Stimulated activated CD8-positive, alpha-beta memory T cell treated with anti-CD3 and anti-CD28 coated beads, Interleukin-15, amount 100 ng/mL, for 24 hours (primary cell): ENCODE measurements at places on chromosomes 7 and 10.

DNA sequence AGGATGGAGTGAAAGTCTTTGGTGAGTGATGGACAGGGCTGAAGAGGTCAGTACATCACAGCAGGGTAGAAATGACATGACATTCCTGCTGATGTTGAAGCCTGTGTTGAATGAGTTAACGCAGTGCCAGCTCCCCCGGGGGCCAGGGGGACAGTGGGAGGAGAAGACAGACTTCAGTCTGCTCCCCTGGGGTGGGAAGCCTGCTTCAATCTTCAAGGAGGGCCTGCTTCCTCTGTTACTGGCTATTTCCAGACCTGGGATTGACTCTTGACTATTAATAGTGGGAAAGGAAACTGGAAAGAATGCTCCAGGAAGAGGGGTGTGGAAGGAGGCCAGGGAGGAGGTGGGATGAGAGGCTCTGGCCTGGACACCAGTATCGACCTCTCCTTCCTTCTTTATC, 27.2 kb downstream of the PODXL start:
- no peak for DNase-seq

- no peak for DNase-seq
Measured at GRCh38 chr10:98314532-98315284, 46.7 kb upstream of the LOXL4 start.

DNA sequence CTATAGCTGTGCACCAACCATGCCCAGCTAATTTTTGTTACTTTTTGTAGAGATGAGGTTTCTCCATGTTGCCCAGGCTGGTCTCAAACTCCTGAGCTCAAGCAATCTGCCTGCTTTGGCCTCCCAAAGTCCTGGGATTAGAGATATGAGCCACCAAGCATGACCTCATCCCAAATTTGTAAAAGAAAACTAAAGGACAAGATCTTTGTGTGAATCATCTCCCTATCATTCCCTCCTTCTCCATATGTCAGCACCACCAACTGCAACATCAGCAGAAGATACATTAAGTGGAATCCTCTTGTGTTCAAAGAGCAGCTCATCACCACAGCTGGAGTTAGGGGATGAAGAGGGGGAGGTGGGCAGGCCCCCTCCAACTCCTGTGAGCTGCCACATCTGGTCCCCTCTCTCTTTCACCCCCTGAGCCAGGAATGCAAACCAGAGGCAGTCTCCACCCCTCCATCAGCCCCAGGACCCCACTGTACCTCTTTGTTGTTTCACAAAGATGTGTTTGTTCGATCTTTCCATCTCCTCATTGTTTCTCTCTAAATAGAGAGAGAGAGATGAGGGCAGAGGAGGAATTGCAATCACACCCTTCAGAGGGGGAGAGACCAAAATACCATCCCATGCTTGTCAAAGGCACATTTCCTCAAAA, 47.3 kb upstream of the PIP4K2A start:
- no peak for DNase-seq

GRCh38 chr7:4051696-4052095, 630.4 kb upstream of the FOXK1 start:
- no peak for DNase-seq

DNA sequence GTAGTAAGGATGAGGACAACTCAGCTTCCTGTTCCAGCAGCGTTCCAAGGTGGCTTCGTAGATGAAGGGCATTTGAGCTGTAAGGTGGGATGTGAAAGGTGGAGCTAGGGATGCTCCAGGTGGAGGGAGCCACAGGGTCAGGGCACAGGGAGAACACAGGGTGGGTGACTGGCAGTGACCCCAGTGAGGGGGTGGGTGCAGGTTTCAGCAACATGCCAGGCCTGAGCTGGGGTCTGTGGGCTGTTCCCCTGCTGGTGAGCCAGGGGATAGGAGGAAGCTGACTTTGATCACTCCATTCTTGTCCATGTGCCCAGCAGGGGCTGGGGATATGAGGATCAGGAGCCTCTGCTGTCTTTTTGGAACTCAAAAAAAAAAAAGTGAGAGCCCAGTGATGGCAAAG, 33.2 kb downstream of the CDH23 start:
- no peak for DNase-seq

GRCh38 chr7:143042159-143042789, 9.9 kb upstream of the OR6V1 start:
- no peak for DNase-seq

GRCh38 chr10:17744341-17744861, 7.6 kb upstream of the TMEM236 start:
- no peak for DNase-seq

GRCh38 chr7:36982766-36983165, 258.5 kb upstream of the AOAH start:
- DNase-seq: no peak

DNA sequence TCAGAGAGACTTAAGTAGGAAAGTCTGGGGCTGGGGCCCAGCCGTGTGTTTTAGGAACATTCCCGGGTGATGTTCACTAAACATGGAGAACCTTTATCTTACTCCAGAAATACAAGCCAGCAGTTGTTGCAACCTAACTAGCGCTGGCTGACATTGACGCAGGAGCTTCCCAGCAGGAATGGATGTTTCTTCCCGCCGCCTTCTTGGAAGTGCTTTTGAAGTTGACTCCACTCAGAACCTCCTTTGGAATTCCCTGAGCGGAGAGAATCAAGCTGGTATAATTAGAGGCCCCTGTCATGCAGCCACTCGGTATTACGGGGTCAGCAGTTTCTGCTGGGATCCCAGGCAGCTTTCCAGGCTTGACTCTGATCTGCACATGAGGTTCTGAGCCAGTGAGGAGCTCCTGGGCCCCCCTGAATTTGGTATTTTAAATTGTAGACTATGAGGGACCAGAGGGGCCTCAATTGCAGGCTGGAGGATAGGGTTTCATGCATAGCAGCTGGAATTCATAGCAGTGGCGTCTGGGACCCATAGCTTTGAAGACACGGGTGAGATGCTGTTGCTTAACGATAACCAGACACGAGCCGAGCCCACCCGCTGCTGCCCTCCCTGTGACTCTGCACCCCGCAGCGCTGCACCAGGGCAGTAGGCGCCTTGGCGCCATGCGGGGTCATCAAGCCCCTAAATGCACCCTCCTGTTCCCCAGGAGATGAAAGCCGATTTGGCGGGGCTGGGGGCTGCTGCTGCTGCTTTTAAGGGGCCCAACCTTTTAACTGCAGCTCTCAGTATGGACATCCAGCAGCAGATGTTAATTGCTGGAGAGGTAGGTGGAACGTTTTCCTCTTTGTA, 61.8 kb downstream of the EEPD1 start:
- DNase-seq: no peak

- DNase-seq: no peak
Measured at GRCh38 chr7:47391726-47392125, 190.2 kb downstream of the TNS3 start.

DNA sequence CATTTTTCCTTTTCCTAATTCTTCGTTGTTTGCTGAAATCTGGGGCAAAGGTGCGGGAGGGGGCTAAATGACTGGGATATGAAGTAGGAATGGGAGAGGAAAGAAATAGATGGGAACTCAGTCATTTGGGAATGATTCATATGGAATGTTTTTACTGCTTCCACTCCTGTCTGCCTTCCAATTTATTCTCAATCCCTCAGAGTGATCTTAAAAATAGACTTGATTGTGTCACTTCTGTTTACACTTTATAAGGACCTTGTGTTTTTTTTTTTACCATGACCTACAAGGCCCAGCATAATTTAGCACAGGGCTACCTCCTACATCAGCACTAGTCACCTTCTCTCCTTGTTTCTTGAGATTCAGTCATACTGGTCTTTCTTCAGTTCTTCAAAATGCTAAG, 97.9 kb downstream of the PTEN start:
- no peak for DNase-seq

- no peak for DNase-seq
Measured at GRCh38 chr10:21352886-21353285, 172.6 kb downstream of the SKIDA1 start.

GRCh38 chr10:110706690-110707098, 62.6 kb downstream of the RBM20 start:
- no peak for DNase-seq

DNA sequence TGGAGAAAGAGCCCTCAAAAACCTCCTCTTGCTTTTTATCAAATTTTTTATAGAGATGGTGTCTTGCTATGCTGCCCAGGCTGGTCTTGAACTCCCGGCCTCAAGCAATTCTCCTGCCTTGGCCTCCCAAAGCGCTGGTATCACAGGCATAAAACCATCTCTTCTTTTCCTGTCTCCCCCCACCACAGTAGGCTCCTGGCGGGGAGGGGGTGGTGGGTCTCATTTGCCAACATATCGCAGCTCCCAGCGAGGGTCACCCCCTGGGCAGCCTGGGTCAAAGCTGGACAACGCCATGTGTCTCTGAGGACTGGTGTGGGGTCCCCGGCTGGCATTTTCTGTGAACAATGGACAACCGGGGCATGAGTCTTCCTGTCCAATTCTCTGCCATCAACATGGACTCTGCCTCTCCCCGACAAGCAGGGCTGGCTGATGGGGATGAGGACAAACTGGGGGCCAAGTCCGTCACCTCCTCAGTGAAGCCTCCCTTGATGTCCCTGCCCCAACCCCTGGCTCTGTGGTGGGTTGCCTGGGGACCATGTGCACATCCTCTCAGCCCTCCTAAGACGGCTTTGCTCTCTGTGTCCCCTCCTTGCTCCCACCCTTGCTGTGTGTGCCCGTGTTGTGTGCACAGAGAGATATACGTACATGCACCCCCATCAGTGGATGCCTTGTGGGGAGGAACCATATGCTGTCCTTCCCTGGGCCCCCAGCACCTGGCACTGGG, 86.4 kb upstream of the GNA12 start:
- DNase-seq: no peak

GRCh38 chr10:78247821-78248220, 214.2 kb downstream of the RPS24 start:
- DNase-seq: no peak

- no peak for DNase-seq
Measured at GRCh38 chr10:126062131-126063032, 166.0 kb downstream of the FANK1 start.

GRCh38 chr10:68560186-68560942, at the start of gene TET1:
Gene TET1 (plus strand): TSS chr10:68560337. CDS start chr10:68572339, 12,002 bp downstream.
- DNase-seq: no peak

- DNase-seq: no peak
Measured at GRCh38 chr7:137142376-137142775, 201.2 kb downstream of the PTN start.

- DNase-seq: no peak
Measured at GRCh38 chr7:131909151-131909768, 352.8 kb upstream of the PODXL start.

DNA sequence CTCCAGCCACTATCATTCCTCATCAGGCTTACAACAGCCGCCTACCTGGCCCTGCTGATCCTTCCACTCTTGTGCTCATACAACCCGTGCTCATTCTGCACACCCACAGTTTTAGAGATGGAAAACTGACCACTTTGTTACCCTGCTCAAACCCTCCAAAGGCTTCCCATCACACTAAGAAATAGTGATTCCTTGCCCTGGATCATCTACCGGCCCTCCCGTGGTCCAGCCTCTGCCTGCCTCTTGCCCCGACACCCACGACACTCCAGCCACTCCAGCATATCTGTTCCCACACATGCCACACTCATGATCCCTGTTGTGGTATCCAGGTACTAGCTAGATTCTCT, 36.8 kb downstream of the CCDC6 start:
- DNase-seq: no peak

- no peak for DNase-seq
Measured at GRCh38 chr10:122995936-122996335, 12.7 kb downstream of the IKZF5 start.

GRCh38 chr10:1380088-1380671, 324.0 kb downstream of the WDR37 start:
- no peak for DNase-seq

GRCh38 chr7:27254625-27255024, 12.0 kb downstream of the EVX1 start:
- no peak for DNase-seq

GRCh38 chr10:87734987-87735827, 75.5 kb downstream of the PAPSS2 start:
- DNase-seq: no peak

GRCh38 chr7:48094861-48095293, 5.8 kb downstream of the UPP1 start:
- DNase-seq: no peak

DNA sequence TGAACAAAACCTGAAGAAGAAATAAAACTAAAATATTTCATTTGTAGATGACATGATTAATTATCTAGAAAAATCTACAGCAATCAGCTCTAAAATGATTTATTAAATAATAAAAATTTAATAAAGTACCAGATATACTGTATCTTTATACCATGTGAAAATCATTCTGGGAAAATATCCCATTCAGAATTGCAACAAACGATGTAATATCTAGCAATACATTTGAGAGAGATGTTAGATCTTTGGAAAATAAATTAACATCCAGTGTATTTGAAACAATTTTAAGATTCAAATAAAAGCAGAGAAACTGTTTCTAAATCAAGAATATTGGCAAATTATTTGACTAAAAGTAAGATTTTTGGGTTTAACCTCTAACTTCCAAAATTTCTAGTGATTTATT, 62.2 kb downstream of the ZEB1 start:
- no peak for DNase-seq

GRCh38 chr7:80444811-80445210, 67.1 kb downstream of the GNAT3 start:
- no peak for DNase-seq

- DNase-seq: no peak
Measured at GRCh38 chr10:29628311-29628710, 6.5 kb downstream of the SVIL start.

GRCh38 chr7:127474457-127474856, 81.9 kb upstream of the ZNF800 start:
- no peak for DNase-seq

GRCh38 chr7:81120803-81121202, 202.0 kb upstream of the SEMA3C start:
- no peak for DNase-seq

GRCh38 chr7:140677496-140677895, 4.8 kb downstream of the ADCK2 start:
- DNase-seq: no peak

GRCh38 chr7:30697719-30698460, 15.6 kb upstream of the CRHR2 start:
- DNase-seq: no peak

GRCh38 chr7:139720705-139721231, 57.0 kb downstream of the HIPK2 start:
- no peak for DNase-seq

- no peak for DNase-seq
Measured at GRCh38 chr7:97859606-97860204, 12.5 kb downstream of the ASNS start.

DNA sequence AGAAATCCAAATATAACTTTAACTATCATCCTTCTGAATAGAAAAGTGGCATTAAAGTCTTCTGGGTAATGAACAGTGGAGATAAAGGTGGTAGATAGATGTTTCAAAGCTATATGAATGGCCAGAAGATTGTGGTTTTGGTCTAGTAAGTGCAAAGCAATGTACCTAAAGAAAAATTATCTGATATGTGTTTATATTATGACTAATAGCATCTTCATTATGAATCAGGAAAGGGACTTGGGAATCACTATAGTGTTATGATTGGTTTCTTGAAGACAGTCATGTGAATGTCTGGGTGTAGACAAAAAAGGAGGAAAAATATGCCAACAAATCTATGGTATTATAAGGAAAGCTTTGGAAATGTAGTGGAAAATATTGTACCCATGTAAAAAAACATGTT, 3.0 kb downstream of the ZNF518A start:
- no peak for DNase-seq

GRCh38 chr10:13120786-13121499, 21.0 kb downstream of the OPTN start:
- DNase-seq: no peak

- DNase-seq: no peak
Measured at GRCh38 chr7:30988351-30989005, 24.7 kb downstream of the GHRHR start.

GRCh38 chr7:129122751-129123509, 21.6 kb upstream of the TSPAN33 start:
- DNase-seq: no peak

GRCh38 chr7:101333912-101334311, 12.3 kb upstream of the IFT22 start:
- no peak for DNase-seq
